ENCODE measurements at places on chromosomes 4 and X. TPM values are rescaled to one million over a fixed set of nuclear protein-coding genes. Genes with fewer than 3 reads are reported as not detected.

The SASH3 gene
- 3.7 TPM for total RNA-seq

The ADD1 gene
- 251 TPM for total RNA-seq

DNA sequence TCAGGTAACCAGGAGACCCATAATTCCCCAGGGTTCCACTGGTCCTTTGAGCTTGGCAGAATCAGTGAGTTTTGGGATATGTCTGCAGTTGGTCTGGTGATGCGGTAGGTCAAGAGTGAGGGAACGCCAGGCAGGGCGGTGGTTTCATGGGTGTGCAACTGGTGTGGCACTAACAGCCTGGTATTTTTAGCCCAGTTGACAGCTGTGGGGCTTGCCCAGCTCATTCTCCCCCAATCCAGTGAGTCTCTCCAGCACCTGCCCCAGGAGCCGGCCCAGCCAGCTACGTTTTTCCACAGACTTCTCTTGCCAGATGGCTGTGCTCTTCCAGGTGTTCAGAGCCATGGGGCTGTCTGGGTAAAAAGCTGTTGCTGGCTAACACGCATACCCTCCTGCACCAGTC, 1019.9 kb downstream of the CCSER1 start:
- H3K4me3 ChIP-seq: no peak overlapping the region
- H3K27ac ChIP-seq: no peak overlapping the region
- no peaks in the 10 kb centered on the region for H3K27me3 ChIP-seq
- no peaks in the 10 kb centered on the region for H3K36me3 ChIP-seq
- no peaks in the 10 kb centered on the region for H3K4me1 ChIP-seq
- no peak for DNase-seq

- H3K27me3 ChIP-seq: no peaks in the 10 kb centered on the region
- no peak for DNase-seq
- H3K27ac ChIP-seq: no peak overlapping the region
These were observed 85.9 kb downstream of the CLDN34 start for GRCh38 chrX:10052906-10053625.

- no peaks in the 10 kb centered on the region for H3K36me3 ChIP-seq
- no peak overlapping the region for H3K27ac ChIP-seq
- no peak overlapping the region for H3K4me3 ChIP-seq
- DNase-seq: no peak
- H3K27me3 ChIP-seq: no peaks in the 10 kb centered on the region
- H3K4me1 ChIP-seq: no peaks in the 10 kb centered on the region
These were observed 109.6 kb downstream of the ANXA3 start for GRCh38 chr4:78661086-78661690.

The XPNPEP2 gene
- total RNA-seq: 4.6 TPM

- H3K27me3 ChIP-seq: no peaks in the 10 kb centered on the region
- DNase-seq: no peak
- H3K36me3 ChIP-seq: no peaks in the 10 kb centered on the region
- no peaks in the 10 kb centered on the region for H3K4me1 ChIP-seq
These were observed 1.1 kb downstream of the XIAP start for GRCh38 chrX:123860983-123861382.

DNA sequence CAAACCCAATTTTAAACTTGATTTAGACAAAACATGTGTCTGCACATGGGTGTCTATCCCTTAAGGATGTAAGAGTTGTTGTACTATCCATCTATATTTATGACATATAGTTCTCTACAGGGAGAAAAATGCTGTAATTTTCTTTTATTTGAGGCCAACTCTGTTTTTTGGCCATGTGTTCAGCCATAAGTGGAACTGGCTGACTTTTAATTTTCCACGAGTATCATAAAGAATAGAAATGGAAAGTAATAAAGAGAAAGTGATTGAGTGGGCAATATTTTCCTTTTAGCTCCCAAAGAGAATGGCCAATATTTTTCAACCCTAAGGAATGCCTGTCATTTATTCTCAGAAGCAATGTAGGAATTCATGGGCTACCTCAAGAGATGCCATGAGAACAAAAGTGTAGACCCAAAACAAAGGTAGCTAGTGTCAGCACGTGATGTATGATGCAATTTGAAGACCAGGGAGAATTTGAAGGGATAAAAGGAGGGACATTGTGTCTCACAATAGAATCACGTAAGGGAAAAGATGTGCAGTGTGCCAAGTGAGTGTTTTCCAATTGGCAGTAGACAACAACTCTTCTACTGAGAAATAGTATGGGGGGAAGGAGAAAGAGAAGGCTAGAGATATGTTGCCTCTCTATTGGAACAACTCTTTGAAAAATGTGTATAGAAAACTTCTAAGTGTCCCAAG, 27.8 kb upstream of the MXRA5 start:
- H3K27me3 ChIP-seq: no peaks in the 10 kb centered on the region
- H3K4me3 ChIP-seq: no peak overlapping the region
- H3K4me1 ChIP-seq: no peaks in the 10 kb centered on the region
- no peak for DNase-seq
- no peak overlapping the region for H3K27ac ChIP-seq

The SSX5 gene
- total RNA-seq: not detected

The DRP2 gene
- total RNA-seq: 0.29 TPM

DNA sequence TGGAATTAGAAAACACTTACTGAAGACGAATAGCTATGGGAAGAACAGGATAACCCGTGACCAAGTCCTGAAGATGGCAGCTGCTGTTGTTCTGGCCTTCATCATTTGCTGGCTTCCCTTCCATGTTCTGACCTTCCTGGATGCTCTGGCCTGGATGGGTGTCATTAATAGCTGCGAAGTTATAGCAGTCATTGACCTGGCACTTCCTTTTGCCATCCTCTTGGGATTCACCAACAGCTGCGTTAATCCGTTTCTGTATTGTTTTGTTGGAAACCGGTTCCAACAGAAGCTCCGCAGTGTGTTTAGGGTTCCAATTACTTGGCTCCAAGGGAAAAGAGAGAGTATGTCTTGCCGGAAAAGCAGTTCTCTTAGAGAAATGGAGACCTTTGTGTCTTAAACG, 2.4 kb downstream of the AGTR2 start:
- H3K4me1 ChIP-seq: no peaks in the 10 kb centered on the region
- H3K36me3 ChIP-seq: no peaks in the 10 kb centered on the region
- H3K4me3 ChIP-seq: no peak overlapping the region
- no peak overlapping the region for H3K27ac ChIP-seq
- no peaks in the 10 kb centered on the region for H3K27me3 ChIP-seq

The CCSER1 gene
- 2.8 TPM for total RNA-seq

The STS gene
- total RNA-seq: 6.0 TPM

- no peak overlapping the region for H3K4me3 ChIP-seq
- H3K4me1 ChIP-seq: no peaks in the 10 kb centered on the region
- DNase-seq: no peak
These were observed 16.9 kb downstream of the NKX3-2 start for GRCh38 chr4:13527192-13527980.

The APEX2 gene
- total RNA-seq: 6.1 TPM

The TMPRSS11B gene
- not detected for total RNA-seq

The FANCB gene
- 3.5 TPM for total RNA-seq

- H3K27ac ChIP-seq: no peak overlapping the region
- no peaks in the 10 kb centered on the region for H3K4me1 ChIP-seq
- H3K36me3 ChIP-seq: no peaks in the 10 kb centered on the region
- no peak for DNase-seq
- no peaks in the 10 kb centered on the region for H3K27me3 ChIP-seq
- no peak overlapping the region for H3K4me3 ChIP-seq
These were observed 267.5 kb downstream of the FAT4 start for GRCh38 chr4:125582302-125582701.

GRCh38 chr4:61540944-61541343, 340.8 kb downstream of the ADGRL3 start:
- no peak overlapping the region for H3K27ac ChIP-seq
- H3K27me3 ChIP-seq: no peaks in the 10 kb centered on the region
- H3K36me3 ChIP-seq: no peaks in the 10 kb centered on the region
- H3K4me1 ChIP-seq: no peaks in the 10 kb centered on the region

- no peaks in the 10 kb centered on the region for H3K27me3 ChIP-seq
- H3K4me1 ChIP-seq: no peaks in the 10 kb centered on the region
- H3K27ac ChIP-seq: no peak overlapping the region
- no peak overlapping the region for H3K4me3 ChIP-seq
These were observed 482.9 kb downstream of the NAF1 start for GRCh38 chr4:162683659-162684370.

The TMSB15B gene
- total RNA-seq: 15.3 TPM

The POU4F2 gene
- total RNA-seq: not detected

DNA sequence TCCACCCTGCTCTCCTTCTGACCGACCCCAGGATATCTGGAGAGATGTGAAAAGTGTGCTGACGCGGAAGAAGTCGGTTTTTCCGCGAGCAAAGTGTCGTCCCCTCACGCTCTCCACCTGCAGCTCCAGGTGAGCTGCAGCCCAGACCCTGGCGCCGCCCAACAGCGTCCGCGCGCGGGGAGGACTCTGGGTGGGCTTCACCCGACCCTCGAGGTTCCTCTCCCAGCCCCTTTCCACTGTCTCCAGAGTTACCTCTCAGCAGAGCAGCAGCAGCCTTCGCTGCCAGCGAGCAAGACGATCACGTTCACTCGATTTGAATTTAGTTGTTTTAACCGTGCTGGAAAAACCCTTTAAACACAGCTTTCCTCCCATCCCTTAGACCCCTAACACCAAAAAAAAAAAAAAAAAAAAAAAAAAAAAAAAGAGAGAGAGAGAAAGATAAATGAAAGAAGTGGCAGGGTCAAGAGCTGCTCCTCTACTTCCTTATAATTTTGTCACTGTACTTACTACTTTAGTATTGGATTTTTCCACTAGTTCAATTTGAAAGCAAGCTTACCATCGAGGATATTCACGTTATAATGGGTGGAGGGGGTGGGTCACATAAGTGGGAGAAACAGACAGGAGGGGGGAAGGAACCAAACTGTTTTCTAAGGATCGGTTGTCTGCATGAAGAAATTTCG, 758 bp upstream of the NR3C2 start:
- peak; percentile 42 for DNase-seq
- H3K36me3 ChIP-seq: no peaks in the 10 kb centered on the region
- no peaks in the 10 kb centered on the region for H3K4me1 ChIP-seq
- H3K27ac ChIP-seq: peak overlapping the region; percentile 92
- no peaks in the 10 kb centered on the region for H3K27me3 ChIP-seq
